ENCODE measurements at places on chromosomes 2 and 18.
A peak's percentile ranks its signal among the peaks of the same experiment; 100 is the strongest.

- peak; percentile 78 for DNase-seq
Observed at GRCh38 chr2:241558532-241559322, at the start of gene BOK. BOK (plus strand) TSS chr2:241558745; CDS start chr2:241559484, 739 bp downstream.

- no peak for DNase-seq
Observed at GRCh38 chr18:47877892-47878291, 52.6 kb downstream of the SMAD2 start.

- DNase-seq, result no peak
Observed at GRCh38 chr2:63617366-63617765, 28.6 kb downstream of the MDH1 start.

- no peak for DNase-seq
Observed at GRCh38 chr18:46629361-46629760, 27.7 kb downstream of the LOXHD1 start.

GRCh38 chr2:96175951-96176350 is 30.7 kb upstream of the DUSP2 start:
- DNase-seq, result peak; percentile 30

DNA sequence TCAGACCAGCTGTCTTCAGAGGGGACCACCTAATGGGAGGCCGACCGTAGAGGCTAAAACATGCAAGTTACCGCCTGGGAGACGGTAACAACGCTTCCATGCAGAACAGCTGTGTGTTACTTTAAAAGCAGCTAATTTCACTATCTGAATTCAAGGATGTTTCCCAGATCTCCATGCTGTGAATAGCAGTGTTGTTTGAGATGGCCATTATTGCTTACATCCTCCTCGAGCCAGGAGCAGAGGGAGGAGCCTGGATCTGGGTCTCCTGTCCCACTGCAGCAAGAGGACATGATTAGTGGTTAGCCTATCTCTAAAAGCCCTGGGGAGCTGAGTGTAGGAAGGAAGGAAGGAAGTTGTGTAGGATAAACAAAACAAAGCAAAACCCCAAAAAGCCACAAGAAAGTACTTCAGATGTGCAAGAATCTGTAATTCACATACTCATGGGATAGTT is 50.9 kb downstream of the ACTR2 start:
- DNase-seq, result no peak

DNA sequence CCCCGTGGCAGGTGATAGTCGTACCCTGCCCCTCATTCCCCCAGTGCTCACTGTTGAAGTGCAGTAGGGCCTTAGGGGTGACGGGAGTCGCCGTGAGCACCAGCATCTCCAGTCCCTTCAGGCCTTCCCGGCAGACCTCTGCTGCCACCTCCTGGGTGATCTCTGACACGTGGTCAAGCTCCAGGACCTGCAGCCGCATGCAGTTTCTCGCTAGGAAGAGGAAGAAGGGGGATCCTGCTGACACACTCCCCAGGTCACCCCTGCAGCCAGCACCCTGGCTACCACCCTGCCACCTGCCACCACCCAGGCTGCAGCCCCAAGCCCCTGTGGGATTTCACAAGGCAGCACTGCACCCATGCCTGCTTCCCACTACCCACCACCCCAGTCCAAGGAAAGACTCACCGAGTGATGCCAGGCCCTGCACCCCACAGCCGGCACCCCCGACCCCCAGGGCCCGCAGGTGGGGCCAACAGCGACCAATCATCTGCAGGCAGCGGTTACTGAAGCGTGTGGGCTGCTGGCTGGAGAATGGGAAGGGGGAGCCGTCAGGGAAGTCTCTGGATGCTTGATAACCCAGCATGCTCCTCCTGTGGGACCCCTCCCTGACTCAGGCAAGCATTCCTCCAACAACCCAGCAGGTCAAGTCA is 23.8 kb downstream of the FBXO41 start:
- peak; percentile 68 for DNase-seq

GRCh38 chr2:227703961-227704360 is 13.9 kb downstream of the SLC19A3 start:
- peak; percentile 30 for DNase-seq
